Mesendoderm (in vitro differentiated cells): ENCODE measurements at places on chromosomes 6 and 20.

DNA sequence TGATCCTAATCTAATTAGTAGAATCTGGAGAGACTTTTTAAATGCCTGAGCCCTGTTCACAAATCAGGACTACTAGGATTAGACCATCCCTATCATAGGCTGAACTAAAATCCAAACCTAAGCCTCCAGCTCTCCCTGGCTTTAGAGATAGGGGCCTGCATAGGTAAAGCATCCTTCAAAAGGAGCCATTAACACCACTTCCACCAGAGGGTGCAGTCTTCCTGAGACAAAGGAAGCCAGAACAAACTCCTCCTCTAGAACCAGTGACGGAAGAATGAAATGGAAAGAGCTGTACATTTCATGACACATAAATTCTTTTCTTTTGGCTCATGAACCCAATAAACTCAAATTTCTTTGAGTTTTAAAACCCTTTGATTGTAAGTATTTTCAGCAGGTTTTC, 291.2 kb upstream of the ADGRB3 start:
- no peaks in the 10 kb centered on the region for H3K27me3 ChIP-seq
- H3K27ac ChIP-seq, result no peak overlapping the region
- H3K4me1 ChIP-seq, result no peaks in the 10 kb centered on the region
- no peak overlapping the region for H3K4me3 ChIP-seq

DNA sequence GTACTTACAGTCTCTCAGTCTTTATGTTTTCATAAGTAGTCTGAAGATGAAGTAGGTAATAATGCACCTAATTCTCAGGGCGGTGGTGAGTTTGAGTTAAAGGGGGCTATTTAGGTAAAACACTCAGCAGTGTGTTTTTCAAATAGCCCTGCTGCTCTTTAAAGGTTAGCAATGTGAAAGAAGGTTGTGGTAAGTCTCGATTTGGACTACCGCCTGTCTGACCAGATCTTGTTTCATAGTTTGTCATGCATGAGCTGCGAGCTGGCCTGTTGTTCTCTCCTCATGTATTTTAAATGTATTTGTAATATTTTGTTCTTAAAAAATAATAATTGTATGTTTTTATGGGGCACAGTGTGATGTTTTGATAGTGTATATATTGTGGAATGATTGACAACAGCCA, 340.2 kb downstream of the DHX35 start:
- no peaks in the 10 kb centered on the region for H3K36me3 ChIP-seq
- no peaks in the 10 kb centered on the region for H3K27me3 ChIP-seq
- DNase-seq, result no peak
- H3K4me1 ChIP-seq, result no peaks in the 10 kb centered on the region
- no peak overlapping the region for H3K4me3 ChIP-seq

GRCh38 chr6:19849755-19850154, 12.6 kb downstream of the ID4 start:
- no peak overlapping the region for H3K4me3 ChIP-seq
- H3K4me1 ChIP-seq, result peaks cover 3% of the 10 kb centered on the region
- H3K27me3 ChIP-seq, result no peaks in the 10 kb centered on the region
- no peak overlapping the region for H3K27ac ChIP-seq
- H3K36me3 ChIP-seq, result no peaks in the 10 kb centered on the region

- H3K36me3 ChIP-seq, result no peaks in the 10 kb centered on the region
- peak; percentile 97 for DNase-seq
- no peaks in the 10 kb centered on the region for H3K27me3 ChIP-seq
- H3K4me1 ChIP-seq, result no peaks in the 10 kb centered on the region
- H3K27ac ChIP-seq, result peak overlapping the region; percentile 68
- H3K4me3 ChIP-seq, result peak overlapping the region; percentile 54
Observed at GRCh38 chr20:41692479-41693135, 74.4 kb upstream of the CHD6 start.

DNA sequence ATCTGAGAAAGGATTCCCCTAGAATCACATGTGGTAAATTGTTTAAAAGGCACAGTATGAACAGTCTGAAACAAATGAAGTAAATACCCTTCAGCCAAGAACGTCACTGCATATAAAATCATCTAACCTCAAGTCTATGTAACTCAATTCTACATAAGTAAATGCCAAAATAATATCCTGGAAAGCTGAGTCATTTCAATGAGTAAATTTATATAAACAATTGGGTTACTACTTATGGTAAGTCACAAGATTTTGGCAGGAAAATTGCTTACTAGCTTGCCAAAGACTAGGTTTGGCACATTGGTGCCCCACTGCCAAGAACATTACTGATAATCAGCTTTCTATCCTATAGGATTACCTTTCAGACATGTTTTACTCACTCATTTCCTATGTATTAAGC, 8.4 kb downstream of the GMDS start:
- no peaks in the 10 kb centered on the region for H3K36me3 ChIP-seq
- DNase-seq, result no peak
- H3K27ac ChIP-seq, result no peak overlapping the region
- H3K4me1 ChIP-seq, result no peaks in the 10 kb centered on the region
- no peaks in the 10 kb centered on the region for H3K27me3 ChIP-seq

- H3K27me3 ChIP-seq, result no peaks in the 10 kb centered on the region
- H3K36me3 ChIP-seq, result no peaks in the 10 kb centered on the region
- DNase-seq, result peak; percentile 44
- H3K27ac ChIP-seq, result no peak overlapping the region
- H3K4me1 ChIP-seq, result no peaks in the 10 kb centered on the region
Observed at GRCh38 chr20:7161690-7162089, 394.2 kb downstream of the BMP2 start.

- peaks cover 3% of the 10 kb centered on the region for H3K36me3 ChIP-seq
- no peaks in the 10 kb centered on the region for H3K4me1 ChIP-seq
- no peak for DNase-seq
- H3K27ac ChIP-seq, result no peak overlapping the region
- no peaks in the 10 kb centered on the region for H3K27me3 ChIP-seq
- H3K4me3 ChIP-seq, result no peak overlapping the region
Observed at GRCh38 chr20:62054451-62054953, 11.2 kb downstream of the TAF4 start.

DNA sequence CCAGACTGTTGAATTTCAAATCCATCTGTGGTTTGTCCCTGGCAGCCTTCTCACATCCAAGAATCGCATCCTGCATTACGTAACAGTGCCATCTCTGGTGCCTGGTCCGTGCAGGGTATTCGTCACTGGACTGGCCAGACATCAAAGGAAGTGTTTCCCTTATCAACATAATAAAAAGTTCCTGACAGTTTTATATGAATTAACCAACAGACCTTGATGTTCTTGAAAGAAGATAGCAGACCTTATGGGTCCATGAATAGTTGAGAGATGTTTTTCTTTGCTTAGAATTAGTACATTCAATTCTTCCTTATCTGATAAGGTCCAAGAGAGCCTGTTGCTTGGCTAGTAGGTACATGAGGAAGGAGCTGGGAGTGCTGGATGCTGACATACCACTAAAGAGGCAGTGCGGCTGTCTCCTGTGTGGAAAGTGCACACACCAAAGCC, 77.6 kb downstream of the PHACTR2 start:
- no peak overlapping the region for H3K27ac ChIP-seq
- no peak overlapping the region for H3K4me3 ChIP-seq
- no peaks in the 10 kb centered on the region for H3K36me3 ChIP-seq
- no peaks in the 10 kb centered on the region for H3K27me3 ChIP-seq
- no peak for DNase-seq
- no peaks in the 10 kb centered on the region for H3K4me1 ChIP-seq

DNA sequence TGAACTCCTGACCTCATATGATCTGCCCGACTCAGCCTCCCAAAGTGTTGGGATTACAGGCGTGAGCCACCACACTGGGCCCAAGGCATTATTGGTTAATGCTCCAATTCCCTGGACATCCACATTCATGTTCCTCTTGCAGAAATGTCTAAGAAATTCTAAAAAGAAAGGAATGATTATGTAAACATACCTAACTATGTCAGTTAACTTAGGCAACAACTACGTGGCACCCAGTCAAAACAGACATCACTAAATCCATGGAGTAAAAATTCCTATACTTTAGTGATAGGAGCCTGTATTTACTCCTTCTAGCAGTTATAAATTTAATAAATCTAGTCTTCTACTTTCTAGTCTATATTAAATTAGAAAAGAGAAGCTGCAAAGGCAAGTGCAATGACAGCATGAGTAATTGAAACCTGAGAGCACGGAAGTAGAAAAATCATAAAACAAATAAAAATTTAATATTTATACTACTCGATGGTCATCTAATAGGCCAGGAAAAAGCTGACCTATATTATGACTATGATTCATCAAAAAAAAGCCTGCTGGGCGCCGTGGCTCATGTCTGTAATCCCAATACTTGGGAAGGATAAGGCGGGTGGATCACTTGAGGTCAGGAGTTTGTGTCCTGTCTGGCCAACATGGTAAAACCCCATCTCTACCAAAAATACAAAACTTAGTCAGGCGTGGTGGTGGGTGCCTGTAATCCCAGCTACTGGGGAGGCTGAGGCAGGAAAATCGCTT, 4.2 kb downstream of the AHI1 start:
- no peak overlapping the region for H3K27ac ChIP-seq
- no peaks in the 10 kb centered on the region for H3K36me3 ChIP-seq
- no peak overlapping the region for H3K4me3 ChIP-seq
- DNase-seq, result no peak

DNA sequence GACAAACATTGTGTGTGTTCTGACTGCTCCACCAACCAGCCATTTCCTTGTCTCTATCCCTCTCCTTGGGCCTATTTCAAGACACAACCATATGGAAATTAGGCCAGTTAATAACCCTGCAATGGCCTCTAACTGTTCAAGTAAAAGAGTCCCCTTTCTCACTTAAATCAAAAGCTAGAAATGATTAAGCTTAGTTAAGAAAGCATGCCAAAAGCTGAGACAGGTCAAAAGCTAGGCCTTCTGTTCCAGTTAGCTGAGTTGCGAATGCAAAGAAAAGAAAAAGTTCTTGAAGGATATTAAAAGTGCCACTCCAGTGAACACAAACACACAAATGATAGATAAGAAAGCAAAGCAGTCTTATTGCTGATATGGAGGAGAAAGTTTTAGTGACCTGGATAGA, 22.5 kb downstream of the SERINC1 start:
- no peaks in the 10 kb centered on the region for H3K4me1 ChIP-seq
- DNase-seq, result no peak
- no peak overlapping the region for H3K27ac ChIP-seq
- no peaks in the 10 kb centered on the region for H3K27me3 ChIP-seq
- H3K4me3 ChIP-seq, result no peak overlapping the region
